AG08395 (cell line): ENCODE measurements at places on chromosomes 2 and 18.

DNA sequence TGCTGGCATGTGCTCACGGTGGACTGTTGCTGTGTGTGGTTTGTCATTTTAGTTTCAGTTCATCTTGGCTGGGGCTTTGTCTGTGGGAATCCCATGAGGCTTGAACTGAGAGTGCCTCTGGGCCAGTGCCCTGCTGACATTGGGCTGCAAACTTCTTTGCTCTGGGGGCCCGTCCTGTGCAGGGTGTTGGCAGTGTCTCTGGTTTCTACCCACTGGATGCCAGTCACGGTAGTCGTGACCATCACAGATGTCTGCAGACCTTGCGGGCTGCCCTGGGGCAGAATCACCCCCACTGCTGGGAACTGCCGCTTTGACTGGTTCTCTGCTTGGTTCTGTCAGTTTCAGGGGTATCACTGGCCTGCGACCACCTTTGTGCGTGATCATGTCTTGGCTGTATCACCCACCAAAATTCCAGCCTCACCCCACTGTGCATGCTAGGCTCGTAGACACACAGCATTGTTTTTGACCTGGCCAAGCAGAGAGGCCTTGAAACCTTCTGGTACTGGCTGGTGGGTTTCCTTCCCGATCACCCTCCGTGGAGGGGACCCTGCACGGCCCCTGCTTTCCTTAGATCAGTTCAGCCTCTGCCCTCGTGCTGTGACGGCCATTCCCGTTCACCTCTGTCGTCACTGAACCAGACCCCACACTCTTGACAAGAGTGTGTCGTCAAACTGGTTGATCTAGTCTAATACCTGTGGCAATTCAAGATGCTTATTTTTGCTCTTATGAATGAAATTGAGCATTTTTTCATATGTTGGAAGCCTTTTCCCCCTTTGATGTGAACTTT is 57.6 kb downstream of the KCNG2 start:
- DNase-seq = no peak

DNA sequence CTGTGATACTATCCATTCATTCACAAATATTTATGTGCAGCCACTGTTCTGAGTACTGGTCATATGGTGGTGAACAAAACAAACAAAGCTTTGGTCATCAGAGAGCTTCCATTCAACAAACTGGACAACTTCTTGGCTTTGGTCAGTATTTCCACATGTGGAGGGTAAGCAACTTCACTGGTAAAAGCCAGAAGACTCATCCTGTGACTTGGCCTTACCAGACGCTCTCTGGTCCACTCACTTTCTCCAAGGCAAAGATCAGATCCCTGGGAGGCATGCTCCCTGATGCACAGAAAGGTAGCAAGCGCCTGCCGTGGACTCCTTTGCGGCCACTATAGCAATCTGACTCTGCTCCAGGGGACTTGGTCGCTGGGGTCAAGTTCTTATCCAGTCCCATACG is 179.5 kb downstream of the EN1 start:
- DNase-seq = peak; percentile 67

DNA sequence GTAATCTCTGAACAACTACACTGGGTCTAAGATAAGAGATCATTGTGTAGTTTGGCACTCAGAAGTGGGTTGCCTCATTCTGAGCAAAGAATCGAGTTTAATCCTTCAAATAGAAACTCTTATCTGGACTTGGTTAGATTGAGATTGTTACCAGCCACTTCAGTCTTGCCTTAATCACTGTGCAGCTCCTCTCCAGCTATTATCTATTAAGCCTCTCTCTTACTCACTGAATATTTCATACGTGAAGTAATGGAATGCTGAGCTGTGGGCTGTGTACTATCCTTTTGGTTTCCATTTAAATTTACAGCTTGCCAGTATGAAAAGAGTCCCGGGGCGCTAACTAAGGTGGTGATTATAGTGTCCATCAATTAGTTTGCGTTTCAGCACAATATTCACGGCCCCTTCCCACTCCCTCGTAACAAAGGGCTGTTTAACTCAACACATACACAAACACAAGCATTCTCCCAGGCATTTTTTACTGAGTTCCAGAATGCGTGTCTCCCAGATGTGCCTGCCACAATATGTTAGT is 65.7 kb upstream of the NCKAP5 start:
- peak; percentile 66 for DNase-seq

- no peak for DNase-seq
Observed at GRCh38 chr2:192775011-192775410, 580.3 kb upstream of the TMEFF2 start.

- DNase-seq = peak; percentile 85
Observed at GRCh38 chr2:65366595-65367125, 65.7 kb downstream of the SPRED2 start.

- DNase-seq = no peak
Observed at GRCh38 chr2:150147889-150148683, 339.4 kb downstream of the RND3 start.

DNA sequence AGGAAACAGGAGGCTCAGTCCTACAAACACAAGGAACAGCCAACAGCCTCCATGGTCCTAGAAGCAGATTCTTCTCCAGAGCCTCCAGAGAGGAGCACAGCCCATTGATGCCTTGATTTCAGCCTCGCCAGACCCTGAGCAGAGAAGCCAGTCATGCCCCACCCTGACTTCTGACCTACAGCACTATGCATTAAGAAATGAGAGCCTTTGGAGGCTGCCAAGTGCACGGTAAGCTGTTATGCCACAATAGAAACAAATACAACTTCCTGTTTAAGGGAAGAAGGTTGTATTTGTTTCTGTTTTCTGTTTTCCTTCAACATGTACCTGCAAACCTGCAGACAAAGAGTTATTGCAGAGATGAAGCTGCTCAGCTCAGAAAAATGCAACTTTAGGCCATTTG is 181.3 kb upstream of the AGAP1 start:
- DNase-seq = no peak

DNA sequence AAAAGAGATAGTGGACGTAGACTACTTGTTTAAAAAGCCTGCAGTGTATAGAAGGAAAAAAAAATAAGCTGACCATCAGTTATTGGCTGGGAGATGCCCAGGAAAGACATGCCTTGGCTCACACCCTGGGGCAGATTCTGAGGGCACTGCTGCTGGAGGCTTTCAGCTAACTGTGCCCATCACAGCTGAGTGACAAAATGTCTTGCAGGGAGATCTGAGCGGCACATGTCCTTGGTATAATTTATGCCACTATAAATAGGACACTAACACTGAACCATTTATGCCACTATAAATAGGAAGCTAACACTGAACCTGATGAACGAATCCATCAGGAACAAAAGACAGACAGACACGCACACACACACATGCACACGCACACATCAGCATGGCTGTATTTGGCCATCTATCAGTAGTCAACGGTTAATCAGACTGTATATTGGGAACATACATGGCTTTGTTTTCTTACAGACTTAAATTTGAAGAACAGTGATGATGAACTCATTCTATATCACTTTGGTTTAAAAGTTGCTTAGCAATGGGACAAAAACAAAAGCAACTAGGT is 68.2 kb upstream of the NOSTRIN start:
- no peak for DNase-seq

- no peak for DNase-seq
Observed at GRCh38 chr2:134315471-134315870, 61.6 kb downstream of the MGAT5 start.

GRCh38 chr2:106096299-106097037 is 97.6 kb downstream of the UXS1 start:
- DNase-seq = no peak

GRCh38 chr2:57146951-57147350 is 899.7 kb upstream of the VRK2 start:
- no peak for DNase-seq

DNA sequence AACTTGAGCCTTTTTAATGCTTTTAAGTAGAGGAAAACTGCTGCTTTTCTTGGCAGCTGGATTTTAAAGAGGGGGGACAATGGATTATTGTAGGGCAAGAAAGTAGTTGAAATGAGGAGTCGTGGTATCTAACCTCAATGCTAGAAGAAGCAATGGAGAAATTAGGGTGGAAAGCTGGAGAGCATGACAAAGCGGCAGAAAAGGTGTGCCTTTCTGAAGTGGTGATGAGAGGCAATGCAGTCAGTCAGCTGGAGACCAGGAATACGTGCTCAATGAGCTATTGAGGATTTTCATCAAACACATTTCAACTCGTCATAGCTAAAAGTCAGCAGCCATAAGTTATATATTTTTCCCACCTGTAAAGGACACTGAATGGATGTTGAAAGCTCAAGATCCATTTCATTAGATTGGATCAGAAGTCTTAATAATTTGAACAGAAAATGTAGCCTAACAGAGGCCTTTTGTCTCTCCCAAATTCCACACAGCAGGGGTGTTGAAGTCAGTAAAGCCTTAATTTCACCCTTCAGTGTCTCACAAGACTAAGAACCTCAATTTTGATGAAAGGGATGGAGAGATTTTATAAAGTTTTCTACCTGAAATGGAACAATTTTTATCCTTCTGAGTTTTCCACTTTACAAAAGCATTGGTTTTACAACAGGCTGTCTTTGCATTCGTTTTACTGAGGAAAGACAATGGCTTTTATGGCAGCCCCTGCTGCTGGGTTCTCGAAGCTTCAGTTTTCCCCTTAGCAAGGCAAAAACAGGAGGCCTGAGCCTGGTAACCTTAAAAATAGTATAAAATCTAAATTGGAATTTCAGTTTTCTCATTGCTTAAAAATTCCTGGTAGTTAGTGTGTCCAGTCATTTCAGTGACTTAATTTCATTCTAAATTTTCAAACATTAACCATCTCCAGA is 131.1 kb downstream of the CCDC102B start:
- DNase-seq = no peak

DNA sequence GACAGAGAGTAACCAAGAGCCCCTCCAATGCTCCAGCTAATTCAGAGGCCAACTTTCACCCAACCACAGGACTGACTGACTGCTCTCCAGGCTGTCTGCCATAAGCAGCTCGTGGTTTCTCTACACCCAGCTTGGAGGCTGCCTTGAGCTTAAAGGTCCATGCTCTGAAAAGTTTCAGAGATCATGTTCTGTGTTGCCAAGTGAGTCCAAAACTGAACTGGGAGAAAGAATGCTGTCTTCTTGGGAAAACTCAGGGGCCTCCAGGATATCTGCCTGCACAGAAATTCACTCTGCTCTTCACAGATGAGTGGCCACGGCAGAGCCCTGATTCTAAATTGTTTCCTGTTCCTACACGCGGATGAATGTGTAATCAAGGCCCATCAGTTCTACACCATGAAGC is 51.1 kb downstream of the LPIN2 start:
- DNase-seq = peak; percentile 36

DNA sequence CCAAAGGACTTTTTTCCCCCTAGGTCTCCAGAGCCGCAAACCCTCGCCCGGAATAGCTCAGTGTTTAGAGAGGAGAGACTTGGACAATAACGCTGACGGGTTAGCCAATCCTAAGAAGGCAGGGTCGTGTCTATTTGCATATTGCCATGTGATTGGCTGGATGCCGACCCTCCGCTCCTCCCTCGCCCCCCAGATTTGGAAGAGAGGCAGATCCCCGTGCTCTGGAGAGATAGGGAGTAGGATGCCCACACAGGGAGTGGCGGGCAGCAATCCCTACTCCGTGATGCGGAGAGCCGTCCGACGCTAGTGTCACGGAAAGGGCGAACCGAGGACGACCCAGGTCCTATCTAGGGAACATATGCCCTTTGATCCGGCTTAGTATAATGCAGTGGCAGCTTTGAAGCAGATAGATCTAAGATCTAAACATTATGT is 1.4 kb downstream of the WNT6 start:
- DNase-seq = no peak

DNA sequence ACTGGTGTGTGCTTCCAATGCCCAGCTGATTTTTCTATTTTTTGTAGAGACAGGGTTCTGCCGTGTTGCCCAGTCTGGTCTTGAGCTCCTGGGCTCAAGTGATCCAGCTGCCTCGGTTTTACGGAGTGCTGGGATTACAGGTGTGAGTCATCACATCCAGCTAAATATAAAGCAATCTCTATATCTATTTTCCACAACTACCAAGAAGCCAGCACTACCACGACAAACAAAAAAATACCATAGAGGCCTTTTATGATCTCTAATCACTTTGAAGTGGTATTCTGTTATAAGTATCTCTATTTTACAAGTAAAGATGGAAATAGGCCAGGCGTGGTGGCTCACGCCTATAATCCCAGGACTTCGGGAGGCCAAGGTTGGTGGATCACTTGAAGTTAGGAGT is 34.7 kb downstream of the C2orf74 start:
- DNase-seq = no peak

DNA sequence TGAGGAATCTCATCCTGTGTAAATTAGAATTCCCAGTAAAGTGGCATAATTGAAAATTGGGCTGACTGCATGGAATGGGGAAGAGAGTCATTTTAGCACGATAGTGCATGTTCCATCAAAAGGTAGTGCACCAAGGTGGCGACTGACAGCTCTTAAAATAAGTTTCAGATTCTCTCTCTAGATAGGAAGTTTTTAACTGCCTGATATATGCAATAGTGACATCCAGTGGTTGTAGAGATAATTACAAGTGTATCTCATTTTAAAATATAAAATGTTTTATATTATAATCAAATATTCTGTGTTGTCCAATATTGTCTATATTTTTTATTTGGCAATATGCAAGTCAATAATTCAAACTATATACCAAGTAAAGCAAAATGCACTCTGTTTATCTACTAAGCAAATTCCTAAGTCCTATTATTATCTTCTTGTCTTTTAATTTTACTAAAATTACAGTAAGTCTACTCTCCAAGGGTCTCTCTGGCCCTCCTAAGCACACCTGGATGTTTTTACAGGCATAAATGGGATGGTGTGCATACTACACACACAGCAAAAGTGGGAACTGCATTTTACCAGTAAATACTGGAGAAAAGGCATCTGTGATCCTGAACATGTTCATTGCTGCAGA is 397.7 kb upstream of the HNRNPA3 start:
- DNase-seq = peak; percentile 45

GRCh38 chr18:63848159-63848558 is 39.3 kb upstream of the SERPINB2 start:
- peak; percentile 54 for DNase-seq

- DNase-seq = no peak
Observed at GRCh38 chr2:197975931-197976519, 171.6 kb downstream of the PLCL1 start.

GRCh38 chr18:74353169-74353775 is 37.6 kb downstream of the C18orf63 start:
- peak; percentile 72 for DNase-seq

DNA sequence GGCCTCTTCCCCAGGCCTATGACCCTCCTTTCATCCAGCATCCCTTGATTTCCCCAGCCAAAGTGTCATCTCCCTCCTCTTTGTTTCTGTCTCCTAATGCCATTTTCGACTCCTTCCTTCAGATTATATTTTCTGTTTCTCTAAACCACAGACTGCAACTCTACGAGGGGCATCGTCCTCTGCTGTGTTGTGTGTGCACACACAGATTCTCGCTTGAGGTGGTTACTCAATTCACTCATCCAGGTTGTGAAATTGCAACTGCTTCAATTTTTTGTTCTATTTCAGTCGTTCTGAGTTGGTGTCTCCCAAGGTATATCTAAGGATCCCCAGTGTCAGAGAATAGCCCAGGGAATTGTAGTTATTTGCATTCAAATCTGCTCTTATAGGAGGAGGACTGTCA is 113.5 kb upstream of the NDUFV2 start:
- DNase-seq = no peak
